ENCODE measurements at places on chromosomes 3 and 15. TPM values are rescaled to one million over a fixed set of nuclear protein-coding genes. Genes with fewer than 3 reads are reported as not detected.

DNA sequence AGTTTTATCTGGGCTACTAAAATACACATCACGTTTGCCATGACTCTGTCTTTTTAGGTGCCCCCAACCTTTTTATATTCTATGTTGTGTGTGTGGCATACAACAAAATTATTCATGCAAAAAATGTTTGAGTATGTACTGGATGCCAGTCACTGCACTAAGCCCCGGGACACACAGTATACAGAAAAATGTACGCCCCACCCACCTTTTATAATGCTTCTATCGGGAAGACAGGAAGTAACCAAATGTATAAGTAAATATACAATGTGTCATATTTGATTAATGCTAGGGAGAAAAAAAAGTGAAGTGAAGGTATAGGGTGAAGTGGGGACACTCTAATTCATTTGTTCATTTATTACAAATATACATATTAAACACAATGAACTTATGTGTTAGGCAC lies 503.4 kb upstream of the MDFIC2 start:
- DNase-seq, result no peak

GRCh38 chr15:99090011-99090699 lies 14.7 kb upstream of the SYNM start:
- no peak for DNase-seq

The MCTP2 gene
- 0.01 TPM for polyA plus RNA-seq

GRCh38 chr3:30271781-30272180 lies 334.6 kb upstream of the TGFBR2 start:
- no peak for DNase-seq

The ERC2 gene
- 0.04 TPM for polyA plus RNA-seq

DNA sequence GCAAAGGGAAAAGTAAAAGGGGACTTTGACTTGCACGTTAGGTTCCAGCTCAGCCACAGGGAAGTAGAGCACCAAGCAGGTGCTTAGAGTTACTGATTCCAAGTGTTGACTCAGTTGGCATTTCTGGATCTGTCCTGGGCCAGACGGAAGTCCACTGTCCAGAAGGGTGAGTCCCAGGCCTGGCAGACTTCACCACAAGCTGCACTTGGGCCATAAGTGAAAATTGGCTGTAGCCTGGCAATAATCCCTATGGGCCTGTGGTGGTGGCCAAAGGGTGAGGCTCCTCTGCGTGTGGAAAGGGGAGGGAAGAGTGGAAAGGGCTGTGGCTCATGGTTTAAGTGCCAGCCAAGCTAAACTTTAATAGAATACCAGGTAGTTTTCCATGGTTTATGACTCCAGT lies 121.5 kb downstream of the DTWD1 start:
- peak; percentile 28 for DNase-seq

DNA sequence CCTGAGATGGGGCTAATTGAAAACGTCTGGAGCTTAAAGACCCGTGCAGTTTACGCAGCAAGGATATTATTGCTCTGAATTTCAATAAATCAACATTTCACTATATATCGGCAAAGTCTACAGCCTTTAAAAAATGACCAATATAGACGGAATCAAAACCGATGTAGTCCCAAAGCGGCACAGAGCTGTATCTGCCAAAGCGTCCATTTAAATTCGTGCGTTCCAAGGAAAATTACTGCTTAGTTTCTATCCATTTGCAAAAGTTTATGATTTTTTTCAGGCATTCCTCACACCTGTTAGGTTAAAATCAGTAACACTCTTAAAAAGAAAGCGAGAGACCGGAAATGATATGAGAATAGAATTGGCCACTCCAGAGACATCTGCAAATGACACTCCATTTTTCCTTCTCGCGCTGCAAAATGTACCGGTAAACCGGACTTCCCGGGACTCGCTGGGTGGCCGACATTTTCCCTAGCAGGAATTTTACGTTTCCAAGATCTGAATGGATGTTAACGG lies 777 bp upstream of the EIF4A2 start:
- no peak for DNase-seq

DNA sequence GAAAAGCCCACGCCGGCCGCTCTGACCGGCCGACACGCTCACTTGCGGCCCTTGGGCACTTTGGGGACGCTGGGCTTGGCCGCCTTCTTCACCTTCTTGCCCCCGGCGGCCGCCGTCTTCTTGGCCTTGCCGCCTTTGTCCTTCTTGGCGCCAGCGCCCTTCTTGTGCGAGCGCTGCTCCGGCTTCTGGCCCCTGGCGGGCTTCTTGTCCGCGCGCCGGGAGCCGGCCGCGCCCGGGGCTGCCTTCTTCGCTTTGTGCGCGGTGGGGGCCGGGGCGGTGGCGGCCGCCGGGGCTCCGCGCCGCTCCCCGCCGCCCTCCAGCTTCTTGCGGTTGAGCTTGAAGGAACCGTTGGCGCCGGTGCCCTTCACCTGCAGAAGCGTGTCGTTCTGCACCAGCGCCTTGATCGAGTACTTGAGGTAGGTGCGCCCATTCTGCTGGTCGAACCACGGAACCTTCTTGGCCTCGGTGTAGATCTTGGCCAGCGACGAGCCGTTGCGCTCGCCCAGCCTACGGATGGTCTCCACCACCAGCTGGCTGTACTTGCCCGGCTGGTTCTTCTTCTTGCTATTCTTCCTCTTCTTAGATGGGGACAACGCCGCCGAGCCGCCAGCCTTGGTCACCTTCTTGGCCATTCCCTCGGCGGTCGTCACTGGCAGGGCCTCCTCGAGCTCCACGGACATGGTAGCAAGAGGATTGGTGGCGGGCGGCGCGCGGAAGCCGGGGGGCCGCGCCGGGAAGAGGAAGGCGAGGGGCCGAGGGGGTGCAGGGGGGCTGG lies 36.7 kb downstream of the HMCES start:
- DNase-seq, result peak; percentile 48
